ENCODE measurements at places on chromosomes 3 and 15.

GRCh38 chr3:180430896-180431295, 171.1 kb upstream of the TTC14 start:
- no peak for DNase-seq

DNA sequence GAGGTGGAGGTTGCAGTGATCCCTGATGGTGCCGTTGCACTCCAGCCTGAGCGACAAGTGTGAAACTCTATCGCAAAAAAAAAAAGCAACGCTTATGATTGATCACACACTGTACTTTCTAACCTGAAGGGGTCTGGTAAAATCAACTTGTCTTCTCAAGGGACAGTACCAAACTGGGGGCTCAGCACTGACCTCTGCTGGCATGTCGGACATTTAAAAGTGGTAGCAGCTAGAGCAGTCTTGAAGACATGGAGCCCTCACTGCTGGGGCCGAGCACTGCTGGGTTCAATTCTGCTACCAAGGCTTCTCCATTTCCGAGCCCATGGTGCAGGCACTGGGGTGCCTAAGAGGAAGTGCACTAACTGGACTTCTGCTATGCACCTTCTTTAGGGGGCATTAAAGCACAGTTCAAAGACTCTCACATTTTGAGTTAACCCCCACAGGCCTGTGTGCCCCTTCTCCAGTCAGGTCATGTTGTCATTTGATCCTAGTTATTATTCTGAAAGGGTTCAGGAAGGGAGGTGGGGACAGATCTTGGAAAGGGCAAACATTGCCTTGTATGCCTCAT, 26.4 kb upstream of the LAMP3 start:
- DNase-seq: peak; percentile 30

DNA sequence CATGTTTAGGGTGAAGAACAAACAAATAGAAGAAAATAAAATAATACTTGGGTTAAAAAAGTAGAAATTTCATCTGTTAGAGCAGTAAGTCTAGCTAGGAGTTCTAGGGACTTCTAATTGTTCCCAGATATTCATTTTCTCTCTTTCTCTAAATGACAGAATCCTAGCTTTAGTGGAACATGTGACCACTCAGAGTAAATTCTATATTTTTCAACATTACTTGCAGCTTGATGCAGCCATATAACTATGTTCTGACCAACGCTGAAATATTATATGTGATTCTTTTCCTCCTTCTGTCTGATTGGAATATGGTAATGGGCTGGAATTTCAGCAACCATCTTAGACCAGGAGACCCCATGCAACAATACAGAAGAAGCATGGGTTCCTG, 8.1 kb downstream of the PTX3 start:
- no peak for DNase-seq

DNA sequence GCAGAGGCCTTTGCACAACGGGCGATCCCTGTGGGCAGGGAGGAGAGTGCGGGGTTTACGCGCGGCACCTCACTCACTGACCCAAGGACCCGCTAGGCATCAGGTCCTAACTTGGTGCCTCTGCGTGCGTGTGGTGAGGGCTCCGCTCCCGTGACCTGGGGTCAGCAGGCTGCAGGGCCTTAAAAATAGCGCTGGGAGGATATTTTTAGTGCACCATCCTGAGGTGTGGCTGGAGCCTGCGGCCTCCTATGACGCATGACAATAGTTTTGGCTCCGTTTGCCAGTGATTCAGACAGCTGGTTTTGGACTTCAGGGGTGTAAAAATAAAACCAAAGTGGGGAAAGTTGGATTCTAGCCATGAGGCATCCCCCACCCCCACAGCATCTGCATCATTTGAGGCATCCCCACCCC, 139.0 kb downstream of the FAM43A start:
- DNase-seq: peak; percentile 87

GRCh38 chr3:114496021-114496434, 202.2 kb downstream of the TIGIT start:
- DNase-seq: peak; percentile 5

DNA sequence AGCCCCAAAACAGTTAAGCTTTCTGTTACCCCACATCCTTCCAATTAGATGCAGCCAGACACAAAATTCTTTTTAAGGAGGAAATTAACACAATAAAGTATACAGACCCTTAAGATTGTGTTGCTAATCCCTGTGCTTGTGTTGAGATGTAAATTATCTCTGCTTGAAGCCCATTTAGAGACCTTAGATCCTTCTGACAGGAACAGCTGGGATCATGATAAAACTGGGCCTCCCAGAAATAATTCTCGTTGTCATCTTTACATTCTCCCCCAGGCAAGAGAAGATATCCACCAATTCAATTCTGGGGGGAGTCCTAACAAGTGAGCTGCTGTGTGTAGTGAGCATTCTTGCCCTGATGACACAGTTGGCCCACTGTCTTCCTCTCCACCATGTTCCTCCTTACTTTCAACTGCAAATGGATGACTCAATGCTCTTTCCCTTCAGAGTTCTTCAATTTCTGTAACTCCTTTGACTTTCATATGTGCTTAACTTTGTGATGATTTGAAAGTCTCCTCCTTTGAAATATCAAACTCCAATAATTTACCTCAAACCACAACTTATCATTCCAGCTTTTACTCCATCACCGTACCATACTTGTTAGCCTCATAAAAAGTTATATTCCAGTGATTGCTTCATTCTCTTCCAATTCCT, 186.6 kb downstream of the RAP2B start:
- no peak for DNase-seq

DNA sequence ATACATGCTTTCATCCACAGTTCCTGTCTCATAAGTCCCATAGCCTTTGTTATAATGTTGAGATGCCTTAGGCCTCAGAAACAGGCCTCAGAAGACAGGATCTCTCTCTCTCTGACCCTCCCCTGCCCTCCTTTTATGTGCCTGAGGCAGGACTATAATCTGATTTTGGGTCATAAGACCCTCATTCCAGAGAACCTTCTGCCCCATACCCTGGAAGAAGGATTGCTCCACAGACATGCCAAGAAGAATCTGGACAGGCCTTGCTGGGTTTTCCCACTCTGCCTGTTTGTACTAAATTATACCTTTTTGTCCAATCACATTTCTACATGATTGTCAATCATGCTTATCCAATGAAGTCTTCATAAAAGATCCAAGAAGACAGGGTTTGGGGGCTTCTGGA, 57.2 kb upstream of the MME start:
- no peak for DNase-seq
